ENCODE measurements at places on chromosomes 5 and 9.

DNA sequence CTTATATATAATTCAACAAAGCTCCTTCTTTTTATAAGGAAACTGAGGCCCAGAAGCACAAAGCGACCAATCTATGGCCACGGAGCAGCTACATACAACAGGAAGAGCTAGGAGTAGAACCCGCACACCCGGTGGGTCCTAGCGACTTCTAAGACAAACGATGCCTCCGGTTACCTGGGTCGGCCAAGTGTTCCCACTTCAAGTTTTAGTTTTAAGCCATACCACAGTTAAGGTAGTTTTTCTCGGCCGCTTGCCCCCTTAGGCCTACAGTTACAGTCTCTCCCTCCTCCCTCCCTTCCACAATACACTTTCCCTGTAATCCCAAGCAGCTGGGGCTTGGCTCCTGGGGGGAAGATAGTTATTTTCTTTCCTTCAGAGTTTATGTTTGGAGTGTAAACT, 533 bp downstream of the SREK1IP1 start:
- DNase-seq = peak; percentile 17

- no peak for DNase-seq
Measured at GRCh38 chr5:6875376-6875775, 162.1 kb downstream of the TENT4A start.

- peak; percentile 4 for DNase-seq
Measured at GRCh38 chr5:118919016-118919415, 69.3 kb downstream of the DTWD2 start.

- DNase-seq = no peak
Measured at GRCh38 chr5:80905405-80905804, 54.8 kb upstream of the RASGRF2 start.

- DNase-seq = no peak
Measured at GRCh38 chr9:68844157-68844556, 139.1 kb downstream of the PIP5K1B start.

GRCh38 chr5:98768160-98768959, 5.1 kb upstream of the RGMB start:
- no peak for DNase-seq

- DNase-seq = no peak
Measured at GRCh38 chr9:121593066-121593465, 58.4 kb upstream of the DAB2IP start.

DNA sequence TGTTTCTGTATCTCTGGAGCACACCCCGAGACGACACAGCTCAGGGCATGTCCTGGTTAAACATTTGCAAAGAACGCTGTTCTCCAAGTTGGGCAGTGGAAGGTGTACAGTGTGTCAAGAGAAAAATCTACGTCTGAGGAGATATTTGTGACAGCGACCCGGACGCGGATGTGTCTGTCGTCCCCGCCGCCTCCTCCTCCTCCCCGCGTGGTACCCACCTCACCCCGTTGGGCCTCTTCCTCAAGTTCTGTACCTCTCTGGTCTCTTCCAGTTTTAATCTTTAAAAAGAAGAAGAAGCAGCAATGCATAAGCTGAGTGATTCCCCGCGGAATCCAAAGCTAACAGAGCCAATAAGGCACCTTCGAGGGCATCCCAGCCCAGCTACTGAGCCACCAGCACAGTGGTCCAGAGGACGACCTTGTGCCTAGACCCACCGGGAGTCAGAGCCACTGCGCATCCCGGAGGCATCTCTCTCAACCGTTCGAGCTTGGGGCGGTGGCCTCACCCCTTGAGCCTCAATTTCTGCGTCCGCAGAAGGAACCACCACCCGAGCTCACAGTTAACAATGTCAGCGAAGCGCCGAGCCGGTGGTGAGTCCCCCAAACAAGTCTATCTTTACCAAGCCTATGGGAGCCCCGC, 467 bp downstream of the C9orf78 start:
- DNase-seq = no peak

- DNase-seq = no peak
Measured at GRCh38 chr9:96567203-96567700, 52.4 kb downstream of the CDC14B start.

DNA sequence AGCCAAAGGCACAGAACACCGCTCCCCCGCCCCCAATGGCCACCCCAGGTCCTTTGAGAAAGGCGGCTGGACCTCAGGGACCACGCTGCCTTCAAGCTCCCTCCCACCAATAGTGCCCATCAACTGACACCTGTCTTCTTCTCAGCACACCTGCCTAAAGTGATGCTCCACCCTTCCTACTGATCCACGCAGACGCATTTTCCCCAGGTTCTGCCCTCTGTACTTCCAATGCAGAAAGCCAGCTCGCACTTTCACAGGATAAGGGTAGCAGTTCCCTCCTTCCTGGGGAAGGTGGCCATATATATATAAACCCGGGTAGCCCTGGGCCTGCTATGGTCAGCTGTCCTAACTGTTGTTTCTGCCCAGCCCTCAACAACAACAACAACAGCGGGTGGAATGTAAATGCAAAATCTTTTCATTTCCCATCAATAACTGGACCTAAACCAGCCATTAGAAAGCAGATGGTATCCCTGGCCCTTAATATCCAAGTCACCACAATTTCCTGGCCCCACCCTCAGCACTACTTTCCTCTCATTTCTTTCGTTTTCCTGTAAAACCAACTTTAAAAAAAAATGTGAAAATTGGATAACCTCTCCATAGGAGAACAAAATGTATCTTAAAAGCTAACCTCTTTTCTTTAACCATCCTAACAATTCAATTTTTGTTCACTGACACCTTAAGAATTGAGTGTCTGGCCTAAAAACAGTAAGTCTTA, 1.7 kb downstream of the GOLM1 start:
- no peak for DNase-seq

DNA sequence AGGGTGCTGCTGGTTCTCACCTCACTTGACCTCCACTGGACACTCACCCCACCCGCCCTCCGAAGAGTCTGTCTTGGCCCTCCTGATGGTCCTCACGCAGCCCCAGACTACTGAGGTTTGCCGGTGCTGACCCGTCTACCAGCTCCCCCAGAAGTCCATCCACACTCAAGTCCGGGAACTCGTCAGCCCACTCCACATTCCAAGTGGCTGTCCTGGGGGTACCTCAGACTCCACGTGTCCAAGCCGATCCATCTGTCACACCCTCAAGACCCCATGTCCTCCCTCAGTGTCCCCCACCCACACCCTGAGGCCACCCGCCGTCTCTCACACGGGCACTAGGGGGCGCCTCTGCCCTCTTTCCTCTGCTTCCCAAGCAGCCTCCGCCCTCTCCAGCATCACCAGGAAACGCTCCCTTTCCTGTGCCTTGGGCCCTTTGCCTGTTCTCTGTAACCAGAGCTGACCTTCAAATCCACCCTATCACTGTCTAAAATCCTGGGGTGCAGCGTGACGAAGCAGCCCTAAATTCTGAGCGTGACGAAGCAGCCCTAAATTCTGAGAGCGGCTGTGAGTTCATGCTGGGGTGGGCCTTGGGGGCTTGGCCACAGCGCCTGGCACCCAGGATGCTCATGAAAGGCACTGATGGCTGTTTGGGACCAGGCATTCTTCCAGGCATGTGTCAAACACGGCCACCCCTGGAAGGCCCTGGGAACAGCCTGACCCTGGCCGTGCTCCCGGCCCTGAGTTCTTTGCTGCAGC, 95.7 kb downstream of the KCNT1 start:
- DNase-seq = peak; percentile 2

DNA sequence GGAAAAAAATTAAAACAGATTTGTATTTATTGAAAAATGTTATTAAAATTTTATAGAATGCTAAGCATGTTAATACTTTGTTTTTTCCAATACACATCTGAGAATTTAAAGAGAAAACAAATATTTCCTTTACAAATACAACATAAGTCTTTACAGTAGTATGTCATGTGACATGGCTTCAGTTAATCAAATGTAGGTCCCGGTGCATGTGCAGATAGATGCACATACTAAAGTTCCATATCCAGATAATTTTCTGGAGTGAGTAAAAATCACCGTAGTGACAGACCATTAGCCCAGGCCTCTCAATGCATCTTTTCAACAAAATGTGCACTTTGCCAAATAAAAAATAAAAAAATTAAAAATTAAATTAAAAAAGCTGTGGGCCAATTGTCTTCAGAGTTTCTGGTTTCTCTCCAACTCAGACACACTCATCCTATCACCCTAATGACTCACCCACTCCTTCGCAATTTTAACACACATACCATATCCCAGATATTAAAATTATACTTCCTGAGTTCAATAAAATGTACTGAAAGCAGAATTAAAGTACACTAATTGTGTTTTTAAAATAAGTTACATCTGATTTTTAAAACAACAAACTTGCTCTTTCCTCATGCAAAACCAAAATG, 508.1 kb downstream of the NR2F1-AS1 start:
- no peak for DNase-seq

GRCh38 chr5:79025054-79025472, 40.0 kb upstream of the ARSB start:
- peak; percentile 32 for DNase-seq

- no peak for DNase-seq
Measured at GRCh38 chr5:28369418-28369817, 1331.0 kb upstream of the CDH9 start.

DNA sequence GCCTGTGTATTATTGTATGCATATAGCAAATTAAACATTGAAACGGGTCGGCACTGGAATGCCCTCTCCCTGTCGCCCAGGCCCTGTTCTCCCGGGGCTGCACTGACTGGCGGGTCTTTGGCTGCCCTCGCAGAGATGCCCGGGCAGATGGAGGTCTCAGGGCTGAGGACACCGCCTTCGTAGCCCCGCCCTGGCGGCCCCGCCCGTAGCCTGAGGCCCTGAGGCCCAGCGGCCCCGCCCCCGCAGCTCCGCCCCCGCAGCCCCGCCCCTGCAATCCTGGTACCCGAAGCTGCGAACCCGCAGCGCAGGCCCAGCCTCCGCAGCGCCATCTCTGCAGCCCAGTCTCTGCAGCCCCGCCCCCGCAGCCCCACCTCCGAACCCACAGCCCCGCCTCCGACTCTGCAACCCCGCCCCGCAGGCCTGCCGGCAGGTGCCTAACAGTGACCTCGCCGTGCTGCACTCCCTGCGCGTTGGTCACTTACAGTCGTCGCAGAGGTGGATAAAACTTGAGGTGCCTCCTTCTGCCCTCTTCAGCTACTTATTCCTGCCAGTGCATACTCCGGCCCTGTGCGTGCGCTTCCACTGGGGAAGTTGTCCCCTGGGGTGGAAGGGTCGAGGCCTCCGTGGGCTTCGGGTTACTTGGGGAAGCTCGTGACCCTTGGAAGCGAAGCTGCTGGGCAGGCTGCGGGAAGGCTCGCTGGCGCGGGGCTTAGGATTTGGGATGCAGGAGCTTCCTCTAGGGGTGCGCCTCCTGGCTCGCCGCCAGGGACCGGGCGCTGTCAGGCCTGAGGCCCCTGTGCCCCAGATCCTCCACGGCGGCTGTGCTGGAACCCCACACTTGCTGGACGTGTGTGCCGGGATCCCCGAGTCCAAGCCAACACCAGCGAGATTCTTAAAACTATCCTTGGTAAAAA, 72.3 kb downstream of the ICE1 start:
- no peak for DNase-seq

DNA sequence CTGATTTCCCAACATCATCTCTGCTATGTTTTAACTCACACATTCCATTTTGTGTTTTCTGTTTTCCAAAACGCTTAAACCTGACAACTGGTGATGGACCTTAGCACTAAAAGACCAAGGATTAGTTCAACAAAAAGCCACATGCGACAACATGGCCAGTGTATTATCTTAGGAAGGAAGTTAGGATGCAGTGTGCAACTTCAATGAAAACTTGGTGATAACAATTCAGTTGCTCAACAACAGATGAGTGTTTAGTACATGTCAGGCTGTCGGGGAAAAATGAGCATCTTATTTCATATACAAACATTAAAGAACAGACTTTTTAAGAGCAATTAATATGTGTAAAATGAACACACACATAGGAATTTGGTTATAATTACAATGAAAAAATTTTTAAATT, 780.0 kb downstream of the SEMA5A start:
- DNase-seq = no peak

DNA sequence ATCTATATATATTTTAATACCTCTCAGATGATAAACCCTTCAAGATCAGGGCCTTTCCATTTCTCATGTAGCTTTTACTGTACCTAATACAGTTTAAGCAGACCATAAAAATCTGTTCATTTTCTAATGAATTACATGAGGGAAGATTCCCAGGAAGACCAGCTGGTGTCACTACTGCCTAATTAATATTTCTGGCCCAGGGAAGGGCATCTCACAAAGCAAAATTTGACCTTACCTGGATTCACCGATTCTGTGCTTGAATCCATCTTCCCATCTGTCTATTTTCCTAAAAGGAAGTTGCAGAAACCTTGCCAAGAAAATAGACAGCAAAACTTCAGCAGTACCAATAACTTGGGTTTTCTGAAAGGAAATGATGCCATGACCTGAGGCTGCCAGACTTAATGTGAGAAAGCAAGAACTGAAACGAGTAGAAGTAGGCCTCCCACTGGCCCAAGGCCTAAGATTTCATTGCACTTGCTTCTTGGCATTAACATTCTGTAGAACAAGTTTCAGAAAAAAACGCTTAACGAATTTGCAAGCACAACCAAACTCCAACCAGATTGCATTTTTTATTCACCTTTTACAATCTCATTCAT, 83.0 kb upstream of the GLIS3 start:
- DNase-seq = no peak

GRCh38 chr5:11596185-11596584, 308.1 kb downstream of the CTNND2 start:
- no peak for DNase-seq

GRCh38 chr9:13424204-13424603, 144.7 kb upstream of the MPDZ start:
- DNase-seq = no peak

DNA sequence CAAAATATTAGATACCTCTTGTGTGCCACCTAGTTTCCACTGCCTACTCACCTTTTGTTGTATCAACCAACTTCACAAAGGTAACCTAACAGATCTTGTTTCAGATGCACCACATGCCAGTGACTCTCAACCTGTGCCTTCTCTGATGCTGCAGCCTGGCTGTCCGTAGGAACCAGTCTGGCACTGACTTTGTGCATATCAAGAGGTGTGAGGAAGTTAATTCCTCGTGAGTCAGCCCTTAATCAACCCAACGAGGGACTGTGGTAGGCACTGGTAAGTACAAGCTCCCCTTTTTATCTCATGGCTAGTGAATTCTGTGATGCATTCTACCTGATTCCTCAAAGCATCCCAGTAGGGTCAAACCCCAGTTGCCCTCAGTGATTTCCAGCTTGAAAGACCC, 215.4 kb upstream of the CTNND2 start:
- no peak for DNase-seq

GRCh38 chr5:109326919-109327318, 82.9 kb downstream of the PJA2 start:
- DNase-seq = no peak

DNA sequence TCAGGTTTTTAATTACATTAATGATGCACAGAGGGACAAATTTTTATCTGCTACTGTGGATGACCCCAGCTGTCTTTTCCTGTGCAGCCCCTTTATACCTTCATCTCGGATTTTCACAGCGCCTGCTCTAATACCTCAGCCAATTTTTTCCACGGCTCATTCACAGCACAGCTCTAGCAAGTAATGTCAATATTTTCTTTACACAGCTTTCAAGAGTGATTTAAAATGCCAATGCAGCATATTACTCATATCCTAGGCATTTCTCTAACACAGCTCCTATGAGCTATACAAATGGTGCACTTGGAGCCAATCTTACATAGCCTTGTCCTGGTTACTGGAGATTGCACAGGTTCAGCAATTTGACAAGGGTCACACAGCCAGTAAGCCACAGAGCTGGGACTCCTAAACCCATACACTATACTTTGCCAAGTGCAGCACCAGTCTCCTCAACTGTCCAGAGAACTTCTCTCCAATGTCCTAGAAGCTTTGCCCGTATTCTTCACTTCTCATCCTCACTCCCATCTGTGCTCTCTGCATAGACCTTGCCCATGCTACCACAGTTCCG, 661.8 kb downstream of the DTWD2 start:
- no peak for DNase-seq
